Activated T-cell treated with anti-CD3 and anti-CD28 coated beads for 4 hours (primary cell): ENCODE measurements at places on chromosomes 1 and 21.

- DNase-seq = no peak
These were observed 278.2 kb downstream of the USP25 start for GRCh38 chr21:16007943-16008342.

- no peak for DNase-seq
These were observed 94.6 kb downstream of the SETD4 start for GRCh38 chr21:35965699-35966098.

DNA sequence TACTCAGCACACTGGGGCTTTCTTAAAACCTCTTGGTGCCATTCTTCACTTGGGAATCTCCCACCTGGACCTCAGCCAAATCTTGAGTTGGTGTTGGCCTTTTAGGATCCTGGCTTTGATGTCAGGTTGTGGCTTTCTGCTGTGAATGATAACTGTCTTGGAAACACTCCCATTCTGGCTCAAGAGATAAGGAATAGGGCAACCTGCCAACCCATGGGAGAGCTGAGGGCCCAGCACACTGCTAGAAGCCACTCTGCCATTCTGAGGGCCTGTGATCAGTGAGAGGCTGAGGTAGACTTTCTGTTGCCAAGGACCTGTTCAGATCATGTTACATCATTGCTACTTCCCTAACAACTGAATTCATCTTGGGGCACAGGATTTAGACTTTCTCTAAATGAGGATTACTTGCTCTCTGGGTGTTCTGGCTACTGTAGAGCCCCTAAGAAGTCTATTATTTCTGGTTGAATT lies 45.8 kb downstream of the TTC39A start:
- DNase-seq = no peak

GRCh38 chr1:197807216-197807615 lies 31.9 kb upstream of the DENND1B start:
- DNase-seq = no peak

- no peak for DNase-seq
These were observed 26.7 kb downstream of the PODN start for GRCh38 chr1:53088616-53089300.

DNA sequence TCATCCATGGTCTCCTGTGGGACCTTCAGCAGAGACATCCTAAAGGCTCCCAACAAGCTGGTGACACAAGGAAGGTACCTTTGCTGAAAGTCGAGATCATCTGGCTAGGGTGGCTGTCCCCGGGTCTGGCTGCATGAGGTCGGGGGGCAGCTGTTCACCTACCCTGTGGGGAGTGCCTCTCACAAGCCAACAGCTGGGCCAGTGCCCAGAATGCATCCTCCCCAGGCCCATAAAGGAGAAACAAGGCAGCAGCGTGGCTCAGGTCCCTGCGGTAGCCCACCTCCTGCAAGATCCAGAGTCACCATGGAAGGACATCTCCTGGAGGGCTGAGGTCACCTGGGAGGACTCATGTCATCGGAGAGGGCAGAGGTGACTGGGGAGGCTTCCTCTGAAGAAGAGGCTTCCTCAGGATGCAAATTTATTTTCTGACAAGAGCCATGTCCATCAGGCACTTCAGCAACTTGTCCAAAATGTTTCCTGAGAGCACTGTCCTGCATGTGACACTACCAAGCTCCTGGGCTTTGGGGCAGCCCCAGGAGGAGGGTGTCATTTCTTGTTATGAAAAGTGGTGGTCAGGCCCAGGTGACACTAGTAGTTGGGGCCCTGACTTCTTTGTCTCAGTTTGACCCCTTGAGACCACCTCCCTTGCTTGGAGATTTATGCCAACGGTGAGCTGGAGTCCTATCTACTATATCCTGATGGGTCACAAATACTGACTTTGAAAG lies 6.7 kb upstream of the SMYD3 start:
- no peak for DNase-seq
